GM12878 (cell line): ENCODE measurements at places on chromosomes 5 and 9. TPM values are rescaled to one million over a fixed set of nuclear protein-coding genes. Genes with fewer than 3 reads are reported as not detected.

Gene IL4
- polyA plus RNA-seq, result not detected in 2 replicates

Gene TAL2
- 0.20 and 0.21 TPM in 2 replicates for polyA plus RNA-seq

Gene ADGRV1
- polyA plus RNA-seq, result 0.22 and 0.32 TPM in 2 replicates

Gene FOXD4L4
- polyA plus RNA-seq, result not detected in 2 replicates

Gene PCDHGC5
- 0.06 TPM in 1 of 2 replicates, not detected in the other for polyA plus RNA-seq

Gene SMC5
- polyA plus RNA-seq, result 16.4 and 16.8 TPM in 2 replicates

Gene SLC1A1
- 14.5 and 17.9 TPM in 2 replicates for polyA plus RNA-seq

Gene ZNF300
- 0.04 TPM in 1 of 2 replicates, not detected in the other for polyA plus RNA-seq

Gene RASGEF1C
- not detected in 2 replicates for polyA plus RNA-seq

Gene HTR1A
- not detected in 2 replicates for polyA plus RNA-seq

Gene PCDHGB2
- polyA plus RNA-seq, result 0.24 and 0.28 TPM in 2 replicates

Gene GRK6
- polyA plus RNA-seq, result 13.1 and 13.5 TPM in 2 replicates

Gene ZMYND19
- 4.4 and 7.1 TPM in 2 replicates for polyA plus RNA-seq

Gene BTNL8
- 0.13 TPM in 1 of 2 replicates, not detected in the other for polyA plus RNA-seq

- DNase-seq, result no peak
These were observed 26.3 kb upstream of the FST start for GRCh38 chr5:53453898-53454718.

DNA sequence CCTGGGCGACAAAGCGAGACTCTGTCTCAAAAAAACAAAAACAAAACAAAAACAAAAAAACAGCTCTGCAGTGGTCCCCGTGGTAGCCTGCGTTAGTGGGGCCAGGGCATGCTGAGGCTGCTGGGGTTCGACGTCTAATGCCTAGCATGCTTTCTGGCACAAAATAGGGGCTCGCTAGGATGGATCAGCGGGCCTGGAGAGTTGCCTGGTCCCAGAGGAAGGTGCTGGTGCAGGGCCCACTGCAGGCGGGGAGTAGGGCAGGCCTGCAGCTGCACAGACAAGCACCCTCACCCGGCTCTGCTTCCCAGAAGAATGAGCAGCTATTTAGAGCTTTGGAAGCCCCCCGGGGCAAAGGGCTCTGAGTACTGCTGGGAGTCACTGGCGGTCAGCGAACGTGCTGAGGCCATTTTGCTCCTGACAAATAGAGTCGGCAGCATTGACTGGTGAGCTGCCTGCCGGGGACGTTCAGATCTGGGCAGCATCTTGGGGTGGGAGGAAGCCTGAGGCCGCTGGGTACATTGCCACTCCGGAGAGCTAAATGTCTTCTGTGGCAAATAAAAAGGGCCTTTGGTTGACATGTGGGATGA is 126.7 kb downstream of the OLFM1 start:
- DNase-seq, result no peak

DNA sequence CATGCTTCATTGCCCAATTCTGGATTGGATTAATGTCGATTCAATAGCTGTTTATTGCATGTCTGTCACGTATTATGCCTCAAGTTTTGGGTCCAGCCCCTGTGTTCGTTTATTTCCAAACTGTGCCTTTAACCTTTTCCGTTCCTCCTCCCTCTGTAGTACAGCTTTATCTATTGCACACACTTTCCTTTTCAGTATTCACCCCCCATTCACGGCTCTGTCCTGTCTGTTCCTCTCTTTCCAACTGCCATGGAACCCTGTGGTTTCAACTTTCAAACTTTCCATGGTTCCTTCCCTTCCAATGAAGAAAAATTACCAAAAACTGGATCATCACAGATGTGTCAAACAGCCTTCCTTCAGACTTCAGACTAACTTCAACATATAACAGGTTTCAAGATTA is 17.1 kb downstream of the SMARCA2 start:
- DNase-seq, result no peak

GRCh38 chr5:131279204-131279603 is 15.4 kb downstream of the CDC42SE2 start:
- no peak for DNase-seq

- DNase-seq, result no peak
These were observed 29.2 kb upstream of the ARHGEF28 start for GRCh38 chr5:73596705-73597328.

- no peak for DNase-seq
These were observed 17.6 kb upstream of the CSF1R start for GRCh38 chr5:150103678-150104549.

DNA sequence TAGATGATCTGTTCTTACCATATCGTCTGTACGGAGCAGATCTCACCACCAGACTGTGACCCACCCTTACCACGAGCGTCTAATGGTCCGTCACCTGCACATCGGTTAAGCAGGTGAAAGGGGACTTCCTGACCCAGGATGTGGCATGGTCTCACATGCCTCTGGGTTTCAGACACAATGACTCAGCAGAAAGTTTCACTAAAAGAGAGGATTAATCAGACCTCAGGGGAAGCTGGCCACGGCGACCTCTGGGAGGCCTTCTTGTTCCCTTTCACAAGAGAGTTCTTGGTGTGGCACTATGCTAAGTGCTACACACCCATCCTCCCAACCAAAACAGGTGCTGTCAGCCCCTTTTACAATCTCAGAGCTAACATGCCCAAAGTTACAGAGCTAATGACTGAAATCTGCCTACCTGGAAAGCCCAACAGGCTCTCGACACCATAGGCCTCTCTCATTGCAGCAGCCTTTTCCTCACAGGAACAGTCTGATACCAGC is 41.6 kb downstream of the ADAMTS12 start:
- peak; percentile 99 for DNase-seq

GRCh38 chr5:134664448-134664847 is 15.9 kb downstream of the SEC24A start:
- DNase-seq, result no peak

- DNase-seq, result no peak
These were observed 88.9 kb downstream of the CYFIP2 start for GRCh38 chr5:157354800-157355199.

DNA sequence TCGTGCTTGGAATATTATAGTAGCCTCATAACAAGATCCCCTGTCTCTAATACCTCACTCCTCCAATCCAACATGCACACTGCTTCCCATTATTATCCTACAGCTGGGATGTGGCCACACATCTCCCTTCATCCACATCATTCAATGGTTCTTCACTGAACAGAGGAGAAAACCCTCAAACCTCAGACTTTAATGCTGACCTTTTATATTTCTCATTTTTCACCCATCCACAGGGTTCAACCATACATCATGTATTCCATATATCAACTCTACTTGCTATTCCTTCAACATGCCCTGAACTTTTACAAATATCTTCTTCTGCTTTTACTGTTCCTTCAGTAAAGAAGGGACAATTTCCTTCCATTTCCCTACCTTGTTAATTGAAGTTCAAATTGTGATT is 396.8 kb downstream of the TLE4 start:
- no peak for DNase-seq

GRCh38 chr5:178289438-178289837 is 56.8 kb upstream of the PHYKPL start:
- no peak for DNase-seq

DNA sequence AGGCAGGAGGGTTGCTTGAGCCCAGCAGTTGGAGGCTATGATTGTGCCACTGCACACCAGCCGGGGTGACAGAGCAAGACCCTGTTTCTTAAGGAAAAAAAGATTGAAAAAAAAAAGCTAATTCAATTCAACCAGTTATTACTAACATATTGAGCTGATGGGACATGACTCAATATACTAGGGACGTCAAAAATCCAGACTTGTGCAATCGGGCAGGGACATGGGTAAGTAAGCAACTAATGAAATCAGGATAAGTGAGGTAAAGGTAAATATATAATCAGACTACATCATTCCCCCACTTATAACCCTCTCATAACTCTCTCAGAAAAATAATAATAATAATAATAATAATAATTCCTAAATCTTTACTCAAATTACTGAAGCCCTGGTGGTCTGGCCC is 975 bp upstream of the HAVCR1 start:
- no peak for DNase-seq

DNA sequence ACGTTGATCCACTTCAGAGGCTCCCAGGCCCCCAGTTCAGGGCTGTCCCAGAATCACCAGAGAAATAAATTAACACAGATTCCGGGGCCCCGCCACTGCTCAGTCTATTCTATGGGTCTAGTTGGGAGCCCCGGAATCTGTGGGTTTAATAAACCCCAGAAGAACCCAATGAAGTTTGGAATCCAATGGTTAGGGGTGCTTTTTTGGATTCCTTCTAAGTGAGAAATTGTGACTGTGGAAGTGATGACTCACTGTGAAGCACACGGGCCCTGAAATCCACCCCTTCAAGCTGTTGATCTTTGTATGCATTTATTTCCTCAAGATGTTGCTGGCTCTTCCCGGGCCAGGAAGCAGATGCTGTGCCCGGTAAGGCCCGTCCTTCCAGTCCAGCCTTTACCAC is 57.3 kb upstream of the SLC28A3 start:
- no peak for DNase-seq

DNA sequence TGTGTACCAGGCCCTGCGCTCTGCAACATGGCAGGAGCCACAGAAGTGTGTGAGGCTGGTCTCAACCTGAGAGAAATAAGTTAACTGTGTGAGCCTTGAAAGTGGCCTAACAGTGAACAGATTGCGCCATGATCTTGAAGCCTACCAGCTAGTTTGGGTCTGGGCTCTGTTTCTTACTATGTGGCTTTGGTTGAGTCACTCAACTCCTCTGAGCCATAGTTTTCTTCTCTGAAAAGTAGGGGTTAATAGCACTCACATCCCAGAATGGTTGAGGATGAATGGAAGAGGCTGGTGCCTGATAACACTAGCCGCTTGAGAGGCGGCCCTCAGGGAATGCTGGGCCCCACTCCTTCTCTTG is 121.5 kb downstream of the RGS3 start:
- DNase-seq, result no peak

DNA sequence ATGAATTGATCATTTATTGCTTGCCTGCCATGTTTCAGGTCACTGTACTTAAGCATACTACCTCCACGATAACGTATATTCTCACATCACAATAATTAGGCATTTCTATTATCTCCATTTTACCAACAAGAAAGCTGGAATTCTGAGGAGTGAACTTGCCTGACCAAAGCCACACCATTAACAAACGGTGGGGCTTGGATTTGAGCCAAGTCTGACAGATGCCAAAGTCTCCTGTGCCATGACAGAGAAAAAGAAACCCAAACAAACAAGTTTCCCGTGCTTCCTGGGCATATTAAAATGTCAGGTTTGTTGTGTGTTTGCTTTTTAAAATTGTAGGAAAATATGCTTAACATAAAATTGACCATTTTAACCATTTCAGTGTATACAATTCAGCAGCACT is 40.8 kb upstream of the KCNV2 start:
- DNase-seq, result no peak

DNA sequence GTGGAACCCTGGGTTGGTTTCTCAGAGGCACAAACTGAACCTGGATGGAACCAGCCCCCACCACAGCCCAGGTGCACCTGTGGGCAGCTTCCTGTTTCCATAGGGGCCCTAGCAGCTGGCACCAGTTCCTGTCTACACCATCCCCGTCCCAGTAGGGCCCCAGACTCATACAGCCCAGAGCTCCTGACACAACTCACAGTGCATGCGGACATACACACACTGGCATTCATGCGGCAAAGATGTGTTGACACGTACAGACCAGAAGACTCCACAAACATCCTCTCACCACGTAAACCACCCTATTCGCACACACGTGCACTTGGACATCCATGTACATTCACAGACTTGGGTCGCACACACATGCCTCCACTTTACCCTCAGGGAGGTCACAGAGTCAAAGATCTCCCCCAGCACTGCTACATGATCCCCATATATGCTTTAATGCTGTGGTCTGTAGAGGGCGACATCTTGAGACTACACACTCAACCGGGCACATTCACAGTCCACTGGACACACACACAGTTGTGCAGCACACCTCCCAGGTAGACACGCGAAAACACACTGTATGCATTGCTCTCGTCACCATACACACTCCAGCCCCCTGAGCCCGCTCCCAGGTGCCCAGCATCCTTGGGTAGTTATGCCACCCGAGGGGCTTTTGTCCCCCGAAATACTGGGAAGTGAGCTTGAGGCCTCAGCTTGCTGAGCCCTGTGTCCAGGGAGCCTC is 22.4 kb downstream of the CXXC5 start:
- peak; percentile 90 for DNase-seq

GRCh38 chr9:107751567-107752210 is 262.1 kb upstream of the KLF4 start:
- peak; percentile 45 for DNase-seq

DNA sequence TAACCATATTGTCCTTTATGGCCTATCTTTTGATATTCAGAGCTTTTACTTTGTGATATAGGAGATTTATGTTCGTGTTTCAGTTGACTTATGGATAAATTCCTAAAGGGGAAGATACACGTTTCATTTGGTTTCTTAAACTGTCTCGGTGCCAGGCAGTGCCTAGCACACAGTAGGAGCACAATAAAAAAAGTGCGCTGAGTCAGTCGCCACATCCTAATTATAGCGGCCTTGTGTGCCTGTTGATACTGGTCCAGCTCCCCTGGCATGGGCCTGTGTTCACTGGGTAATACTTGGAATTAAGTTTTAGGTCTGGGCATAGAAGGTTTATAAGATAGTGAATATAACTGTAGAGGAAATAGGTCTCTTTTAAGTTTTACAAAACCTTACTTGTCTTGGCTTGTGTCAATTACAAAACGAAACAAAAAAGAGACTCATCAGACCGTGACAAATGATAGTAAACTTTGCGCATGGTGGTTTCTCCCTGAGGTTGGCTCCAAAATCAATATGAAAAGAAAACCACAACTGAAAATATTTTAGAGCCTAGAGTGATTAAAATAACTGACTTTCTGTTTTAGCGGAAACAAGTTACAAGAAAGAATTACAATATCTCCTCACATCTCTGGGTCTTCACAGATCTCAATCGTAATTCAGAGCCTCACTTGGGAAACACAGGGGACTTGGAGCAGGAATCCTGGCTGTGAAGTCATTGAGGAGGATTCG is 84.8 kb downstream of the MVB12B start:
- DNase-seq, result peak; percentile 93

GRCh38 chr9:38018958-38019602 is 49.9 kb downstream of the SHB start:
- no peak for DNase-seq

DNA sequence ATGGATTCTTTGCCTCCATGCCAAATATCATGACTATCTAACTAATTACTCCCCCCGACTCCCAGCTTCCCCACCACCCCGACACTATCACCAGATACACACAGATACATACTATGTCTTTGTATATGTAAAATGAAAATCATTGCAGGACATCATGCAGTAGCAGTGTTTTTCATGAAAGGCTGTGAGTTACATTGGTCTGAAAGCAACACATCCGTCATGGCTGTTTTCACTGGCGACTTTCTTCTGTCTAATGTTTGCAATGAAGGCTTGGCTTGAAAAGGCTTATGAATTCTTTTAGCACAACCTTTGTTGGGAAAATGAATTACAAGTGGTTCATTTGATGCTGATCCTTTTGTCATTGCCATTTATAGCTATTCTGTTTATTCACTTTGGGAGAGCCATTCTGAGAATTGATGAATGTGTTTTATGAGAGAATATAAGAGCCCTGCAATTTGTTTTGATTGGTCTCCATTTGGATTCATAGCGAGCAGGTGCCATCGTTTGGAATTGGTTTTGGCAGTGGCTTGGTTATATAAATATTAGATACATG is 103.4 kb downstream of the PIP5K1B start:
- no peak for DNase-seq

GRCh38 chr5:61089351-61089750 is 72.9 kb downstream of the SMIM15 start:
- DNase-seq, result no peak
